Lung (tissue), 17 donors: ENCODE measurements at places on chromosomes 12 and 14.

DNA sequence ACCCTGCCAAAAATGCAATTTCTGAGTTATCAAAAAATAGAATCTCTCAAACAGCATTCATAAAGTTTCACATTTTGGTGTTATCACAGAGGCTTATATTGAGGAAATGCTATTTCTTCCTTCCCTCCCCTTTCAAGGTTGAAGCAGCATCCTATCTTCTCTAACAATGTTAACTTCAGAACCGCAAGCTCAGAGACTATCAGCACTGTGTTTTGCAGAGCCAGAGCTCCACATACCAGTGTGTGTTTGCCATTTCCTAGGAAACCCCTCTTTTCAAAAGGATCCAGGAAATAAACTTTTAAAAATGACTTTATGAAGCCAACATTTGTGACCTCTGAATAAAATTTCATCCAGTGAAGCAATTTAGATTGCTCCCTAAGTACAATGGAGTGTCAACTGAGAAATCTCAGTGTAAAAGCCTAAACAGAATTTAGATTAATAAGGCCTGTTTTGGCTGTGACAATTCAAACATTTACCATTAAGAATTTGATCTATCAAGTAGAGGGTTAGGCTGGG, 332.6 kb downstream of the NOVA1 start:
- peak; percentile 74 for DNase-seq

GRCh38 chr14:95255487-95255886, 64.2 kb downstream of the CLMN start:
- peak; percentile 60 for DNase-seq

DNA sequence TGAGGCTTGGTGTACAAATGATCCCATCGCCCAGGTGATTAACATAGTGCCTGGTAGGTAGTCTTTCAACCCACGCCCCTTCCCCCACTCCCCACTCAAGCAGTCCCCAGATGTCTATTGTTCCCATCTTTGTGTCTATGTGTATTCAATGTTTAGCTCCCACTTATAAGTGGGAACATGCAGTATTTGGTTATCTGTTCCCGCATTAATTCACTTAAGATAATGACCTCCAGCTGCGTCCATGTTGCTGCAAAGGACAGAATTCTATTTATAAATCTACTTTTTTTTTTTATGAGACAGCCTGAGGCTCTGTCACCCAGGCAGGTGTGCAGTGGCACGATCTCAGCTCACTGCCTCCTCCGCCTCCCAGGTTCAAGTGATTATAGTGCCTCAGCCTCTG, 15.7 kb downstream of the SPX start:
- DNase-seq = no peak

DNA sequence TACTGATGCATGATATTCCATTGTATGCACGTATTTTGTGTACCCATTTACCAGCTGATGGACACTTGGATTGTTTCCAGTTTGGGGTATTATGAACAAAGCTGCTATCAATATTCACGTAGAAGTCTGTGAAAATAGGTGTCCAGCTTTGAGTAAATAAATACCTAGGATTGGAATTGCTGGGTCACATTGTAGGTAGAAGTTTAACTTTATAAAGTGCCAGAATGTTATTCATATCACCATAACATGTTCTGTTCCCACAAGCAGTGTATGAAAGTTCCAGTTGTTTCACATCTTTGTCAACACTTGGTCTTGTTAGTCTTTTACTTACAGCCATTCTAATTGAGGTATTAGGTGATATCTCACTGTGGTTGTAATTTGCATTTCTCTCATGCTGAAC, 108.0 kb upstream of the METAP2 start:
- no peak for DNase-seq

DNA sequence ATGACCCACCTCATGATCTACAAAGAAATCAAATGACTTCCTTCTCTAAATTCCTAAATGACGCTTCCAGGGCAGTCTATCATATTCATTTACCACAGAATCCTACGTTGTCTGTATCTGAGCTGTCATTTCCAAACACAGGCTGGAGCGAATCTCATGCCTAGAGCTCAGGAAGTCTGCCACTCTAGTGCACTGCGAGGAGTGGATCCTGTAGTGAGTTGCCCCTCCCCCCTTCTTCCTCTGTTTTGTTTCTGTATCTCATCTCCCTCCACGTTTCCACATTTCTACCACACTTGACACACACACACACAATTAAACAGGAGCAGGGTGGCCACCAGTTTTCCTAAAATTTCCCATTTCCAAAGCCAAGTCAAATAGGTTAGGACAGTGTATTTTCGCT, 415.4 kb upstream of the PRICKLE1 start:
- peak; percentile 44 for DNase-seq
